ENCODE measurements at places on chromosomes 2 and 18.

DNA sequence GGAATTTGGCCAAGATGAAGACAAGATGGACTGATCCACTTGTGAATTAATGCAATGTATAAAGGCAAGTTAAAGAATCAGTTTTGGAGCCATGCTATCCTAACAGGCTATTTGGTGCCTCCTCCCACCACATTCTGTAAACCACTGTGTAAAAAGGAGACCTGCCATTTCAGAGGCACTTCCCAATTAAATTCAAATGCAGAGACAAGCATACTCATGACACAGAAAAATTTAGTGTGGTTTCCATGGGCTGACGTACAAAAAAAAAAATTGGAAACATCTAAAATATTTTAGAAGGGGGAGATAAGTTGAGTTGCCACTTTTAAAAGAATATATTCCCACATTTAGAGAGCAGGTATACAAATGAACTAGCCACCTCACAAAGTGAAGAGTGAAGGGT lies 112.1 kb downstream of the TCF4 start:
- DNase-seq = no peak

- no peak for DNase-seq
Measured at GRCh38 chr2:26890341-26891000, 42.5 kb downstream of the DPYSL5 start.

GRCh38 chr2:65130664-65131175 lies 814 bp upstream of the RAB1A start:
- DNase-seq = no peak

DNA sequence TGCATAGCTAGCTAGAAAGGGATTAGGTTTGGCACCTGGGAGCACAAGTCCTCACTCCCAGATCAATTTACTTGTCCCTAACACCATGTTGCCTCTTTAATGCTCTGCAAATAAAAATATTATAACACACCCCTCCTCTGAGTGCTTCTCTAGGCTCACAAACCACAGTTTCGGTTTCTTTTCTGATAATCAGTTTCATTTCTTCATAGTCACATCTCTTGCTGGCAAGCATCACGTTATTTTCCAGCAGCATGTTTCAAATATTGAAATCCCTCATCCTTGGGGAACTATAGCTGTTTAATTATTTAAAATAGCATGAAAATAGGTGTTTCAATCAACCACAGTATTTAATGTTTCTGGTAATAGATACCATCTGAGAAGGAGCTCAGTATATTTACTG lies 13.9 kb upstream of the SMCHD1 start:
- no peak for DNase-seq

GRCh38 chr2:38943784-38944183 lies 54.1 kb downstream of the ARHGEF33 start:
- no peak for DNase-seq
